ENCODE measurements at places on chromosomes 3 and 15.

DNA sequence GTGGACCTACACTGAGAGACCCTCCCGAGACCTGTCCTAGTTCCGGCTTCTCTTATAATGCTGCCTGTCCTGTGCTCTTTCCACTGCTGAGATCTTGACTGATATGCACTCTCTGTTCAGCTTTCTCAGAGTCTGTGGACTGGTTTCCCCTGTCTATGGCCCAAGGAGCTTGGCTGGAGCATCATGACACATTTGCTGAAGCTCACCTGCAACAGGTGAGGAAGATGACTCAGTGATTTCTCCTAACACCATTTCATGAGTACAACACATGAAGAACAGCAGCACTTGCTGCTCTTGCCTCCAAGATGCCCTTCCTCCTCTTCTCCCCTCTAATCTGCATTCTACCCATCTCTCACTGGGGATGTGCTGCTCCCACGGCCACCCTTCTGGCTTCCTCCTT lies 92.1 kb downstream of the DUT start:
- no peak for DNase-seq

DNA sequence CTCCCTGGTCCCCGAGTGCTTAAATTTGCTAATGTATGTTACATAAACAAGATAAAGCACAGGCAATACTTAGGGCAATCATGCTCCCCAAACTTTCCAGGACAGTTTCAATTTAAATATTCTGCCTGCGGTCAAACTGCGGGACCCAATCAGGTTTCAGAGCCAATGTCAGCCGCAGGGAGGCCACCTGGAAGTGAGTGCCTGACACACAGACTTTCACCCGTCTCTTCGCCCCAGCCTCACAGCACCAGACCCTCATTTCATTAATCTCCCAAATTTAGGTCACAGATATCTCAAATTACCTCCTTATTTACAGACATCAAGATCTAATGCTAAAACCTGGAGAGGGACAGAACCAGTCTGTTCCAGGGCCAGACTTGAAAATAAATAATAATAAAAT lies 107.2 kb upstream of the ALDH1A3 start:
- no peak for DNase-seq

- no peak for DNase-seq
These were observed 52.2 kb downstream of the SEMA5B start for GRCh38 chr3:122975163-122975923.

- no peak for DNase-seq
These were observed 126.3 kb upstream of the PLAAT1 start for GRCh38 chr3:193114431-193115340.

DNA sequence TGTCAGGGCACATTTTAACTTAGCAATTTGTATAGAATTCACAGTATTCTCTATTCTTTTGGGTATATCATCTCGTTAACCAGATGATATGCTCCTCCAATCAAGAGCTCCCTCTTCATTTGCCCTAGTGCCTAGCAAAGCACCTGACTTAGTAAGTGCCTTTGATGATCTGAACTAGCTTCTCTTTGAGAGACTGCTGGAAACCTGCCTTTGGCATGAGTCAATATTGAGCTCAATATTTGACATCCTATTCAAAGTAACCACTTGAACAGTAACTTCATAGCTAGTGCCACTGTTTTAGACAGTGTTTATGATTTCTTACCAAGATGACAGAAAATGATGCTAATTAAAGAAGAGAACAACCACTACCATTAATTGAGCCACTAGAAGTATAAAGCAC lies 696.3 kb upstream of the UBE2E2 start:
- no peak for DNase-seq

GRCh38 chr3:110575702-110576101 lies 495.9 kb upstream of the NECTIN3 start:
- no peak for DNase-seq

DNA sequence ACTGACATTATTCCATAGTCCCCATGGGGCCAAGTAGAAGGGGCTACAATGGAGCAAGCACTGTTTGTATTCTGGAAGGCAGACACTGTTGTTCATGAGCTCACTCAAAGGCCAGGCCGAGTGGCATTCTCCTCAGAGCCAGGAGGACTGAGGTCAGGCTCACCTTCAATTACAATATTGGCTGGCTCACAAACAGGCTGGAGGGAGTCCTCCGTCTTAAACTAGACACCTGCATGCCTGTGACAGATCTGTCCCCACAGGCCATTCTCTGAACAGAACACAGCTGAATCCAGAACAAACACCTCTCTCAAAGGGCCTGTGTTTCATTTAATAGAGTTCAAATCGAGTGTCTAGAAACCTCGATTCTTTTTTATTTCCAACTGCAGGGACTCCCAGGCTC lies 347.4 kb upstream of the PPP2R3A start:
- DNase-seq = no peak

All from mucosa of descending colon (tissue), 3 donors.